ENCODE measurements at places on chromosomes 7 and 10.

DNA sequence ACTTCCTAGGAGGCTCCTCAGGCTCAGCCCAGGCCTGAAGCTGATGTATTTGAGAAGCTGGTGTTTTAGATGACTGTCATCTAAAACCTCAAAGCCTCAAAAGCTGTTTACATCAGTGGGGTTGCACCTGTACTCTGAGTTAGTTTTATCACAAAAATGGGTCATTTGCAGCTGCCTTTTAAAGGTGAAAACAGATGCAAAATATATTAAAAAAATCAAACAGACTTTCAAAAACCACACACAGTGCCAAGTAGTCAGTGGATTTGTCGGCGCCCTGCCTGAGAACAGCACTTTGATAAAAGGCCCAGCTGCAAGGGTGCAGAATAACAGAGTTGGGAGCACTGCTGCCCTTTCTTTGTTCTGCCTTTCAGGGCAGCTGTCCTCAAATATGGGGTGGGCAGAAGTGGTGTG, 103.0 kb downstream of the VOPP1 start:
- no peak overlapping the region for H3K27ac ChIP-seq
- no peak for DNase-seq
- H3K4me1 ChIP-seq: no peaks in the 10 kb centered on the region
- no peak overlapping the region for H3K4me3 ChIP-seq
- H3K36me3 ChIP-seq: peaks cover 55% of the 10 kb centered on the region

DNA sequence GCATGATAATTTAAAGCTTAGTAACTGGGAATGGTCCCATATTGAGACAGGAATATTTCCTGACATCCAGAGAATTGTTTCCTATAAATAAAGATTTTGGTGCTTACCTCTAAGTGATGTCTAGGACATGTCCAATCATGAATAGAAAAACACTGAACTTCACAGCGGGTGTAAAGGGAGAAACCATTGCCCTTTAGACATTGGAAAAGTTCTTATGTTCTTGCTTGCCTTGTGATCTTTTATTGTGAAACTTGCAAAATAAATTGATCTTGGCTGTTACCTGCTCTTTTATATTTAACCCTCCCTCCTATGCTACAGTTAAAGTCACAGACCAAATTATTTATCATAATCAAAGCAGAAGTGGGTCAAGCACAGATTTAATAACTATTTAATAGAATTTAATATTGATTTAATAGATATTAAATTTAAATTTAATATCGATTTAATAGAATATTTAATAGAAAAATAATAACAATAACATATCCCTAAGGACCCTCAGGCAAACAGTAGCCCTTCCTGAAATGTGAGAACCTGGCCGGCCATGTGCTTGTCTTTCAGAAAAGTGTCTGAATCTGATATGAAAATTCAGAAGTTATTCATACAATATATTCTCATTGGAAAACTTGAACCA, 47.0 kb upstream of the AKR1C1 start:
- no peak overlapping the region for H3K4me3 ChIP-seq
- H3K27ac ChIP-seq: no peak overlapping the region
- no peaks in the 10 kb centered on the region for H3K36me3 ChIP-seq
- H3K27me3 ChIP-seq: no peaks in the 10 kb centered on the region
- no peaks in the 10 kb centered on the region for H3K4me1 ChIP-seq

- no peaks in the 10 kb centered on the region for H3K36me3 ChIP-seq
- H3K4me1 ChIP-seq: peaks cover 6% of the 10 kb centered on the region
- H3K27me3 ChIP-seq: no peaks in the 10 kb centered on the region
- DNase-seq: no peak
- no peak overlapping the region for H3K4me3 ChIP-seq
Measured at GRCh38 chr7:111650456-111650999, 88.2 kb upstream of the IMMP2L start.

GRCh38 chr10:103847909-103848468, 7.4 kb downstream of the SH3PXD2A start:
- no peaks in the 10 kb centered on the region for H3K36me3 ChIP-seq
- peaks cover 71% of the 10 kb centered on the region for H3K4me1 ChIP-seq
- DNase-seq: no peak
- H3K4me3 ChIP-seq: no peak overlapping the region

DNA sequence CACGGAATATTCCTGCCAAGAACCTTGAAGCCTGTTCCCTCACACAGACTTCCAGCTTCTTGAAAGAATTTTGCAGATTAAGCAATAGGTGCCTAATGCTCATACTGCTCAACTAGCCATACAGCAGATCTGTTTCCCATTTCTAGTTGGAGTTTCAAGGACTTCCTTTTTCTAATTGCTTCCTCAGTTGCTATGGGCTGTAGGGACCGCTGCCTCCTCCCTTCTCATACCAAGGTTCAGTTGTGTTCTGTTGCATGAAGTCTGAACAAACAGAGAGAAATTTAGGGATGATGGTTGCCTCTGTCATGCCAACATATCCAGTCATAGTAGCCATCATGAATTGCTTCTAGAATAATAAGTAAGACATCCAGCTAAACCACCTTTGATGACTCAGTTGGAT, 6.8 kb downstream of the ITGA8 start:
- peaks cover 9% of the 10 kb centered on the region for H3K27me3 ChIP-seq
- no peak overlapping the region for H3K27ac ChIP-seq
- no peak for DNase-seq
- no peak overlapping the region for H3K4me3 ChIP-seq
- no peaks in the 10 kb centered on the region for H3K36me3 ChIP-seq
